ENCODE measurements at places on chromosomes 7 and 10.
A peak's percentile ranks its signal among the peaks of the same experiment; 100 is the strongest.

DNA sequence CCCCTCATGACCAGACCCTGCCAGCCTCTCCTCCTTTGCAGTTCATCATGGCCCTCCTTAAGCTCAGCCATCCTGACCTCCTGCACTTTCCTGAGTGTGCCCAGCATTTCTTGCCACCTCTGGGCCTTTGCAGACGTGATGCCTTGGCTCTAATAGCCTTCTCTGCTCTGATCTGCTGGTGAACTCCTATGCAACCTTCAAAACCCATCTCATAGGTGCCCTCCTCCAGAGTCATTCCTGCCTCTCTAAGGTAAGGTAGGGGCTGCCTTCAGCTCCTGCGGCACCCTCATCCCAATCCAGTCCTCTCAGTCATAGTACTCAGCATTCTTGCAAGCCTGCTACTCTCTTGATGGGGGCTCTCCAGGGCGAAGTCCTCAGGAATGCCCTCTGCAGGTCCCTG is 19.3 kb upstream of the ELN start:
- no peak for DNase-seq

GRCh38 chr7:56105508-56105907 is 768 bp downstream of the CHCHD2 start:
- DNase-seq, result no peak

DNA sequence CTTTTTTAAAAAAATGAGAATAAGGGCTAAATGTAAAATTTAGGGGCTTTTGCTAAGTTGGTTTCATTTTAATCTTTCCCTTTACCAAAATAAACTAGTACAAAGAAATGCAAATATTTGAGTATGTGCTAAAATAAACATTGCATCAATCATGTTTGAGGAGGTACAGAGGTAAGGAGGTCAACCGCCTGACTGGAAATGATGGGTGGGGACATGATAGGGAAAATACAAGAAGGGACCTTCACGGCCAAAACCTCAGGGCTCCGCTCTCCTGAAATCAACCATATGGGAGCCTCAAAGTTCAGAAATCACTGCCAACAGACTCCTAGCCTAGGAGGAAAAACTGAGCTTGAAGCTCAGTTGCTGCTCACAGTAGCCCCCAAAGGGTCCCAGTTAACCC is 207.6 kb downstream of the AHR start:
- DNase-seq, result no peak

DNA sequence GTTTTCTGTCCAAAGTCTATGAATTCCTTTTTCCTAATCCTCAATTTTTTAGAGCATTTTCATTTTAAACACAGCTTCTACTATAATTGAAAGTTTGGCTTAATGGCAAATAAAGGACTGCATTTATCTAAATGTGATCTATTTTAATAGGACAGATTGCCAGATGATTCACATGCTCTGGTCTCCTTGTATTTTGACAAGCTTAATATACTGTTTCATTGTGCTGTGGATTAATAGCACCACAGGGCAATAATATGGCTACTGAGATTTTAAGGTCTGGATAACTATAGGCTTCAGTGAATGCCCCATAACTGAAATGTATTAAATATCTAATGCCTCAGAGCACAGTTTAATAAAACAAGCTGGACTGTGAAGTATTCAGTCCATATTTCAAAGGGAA is 1362.8 kb downstream of the XPNPEP1 start:
- DNase-seq, result no peak

- DNase-seq, result peak; percentile 97
These were observed 683 bp upstream of the SGMS1 start for GRCh38 chr10:50624413-50624865.

- DNase-seq, result peak; percentile 95
These were observed at the start of gene HTRA1 for GRCh38 chr10:122461367-122461728. Gene HTRA1, plus strand, starts transcription at chr10:122461553. Its CDS starts 100 bp downstream, at chr10:122461653.

DNA sequence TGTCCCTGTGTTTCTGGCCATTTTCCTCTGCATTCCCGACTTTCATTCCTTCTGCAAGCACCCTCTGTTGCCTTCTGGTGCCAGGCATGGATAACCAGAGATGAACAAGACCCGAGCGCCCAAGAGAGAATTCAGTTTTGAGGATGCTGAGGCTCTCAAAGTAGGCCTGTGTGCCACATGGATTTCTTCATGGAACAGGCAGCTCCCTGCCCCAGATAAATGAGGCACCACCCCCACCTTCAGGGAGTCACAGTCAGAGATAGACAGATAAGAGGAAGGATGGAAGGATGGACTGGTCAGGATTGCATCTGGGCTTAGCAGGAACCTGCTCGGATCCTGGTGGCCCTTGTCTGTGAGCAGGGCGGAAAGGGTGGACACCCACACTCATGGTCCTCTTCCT is 49.4 kb downstream of the ADCYAP1R1 start:
- no peak for DNase-seq

DNA sequence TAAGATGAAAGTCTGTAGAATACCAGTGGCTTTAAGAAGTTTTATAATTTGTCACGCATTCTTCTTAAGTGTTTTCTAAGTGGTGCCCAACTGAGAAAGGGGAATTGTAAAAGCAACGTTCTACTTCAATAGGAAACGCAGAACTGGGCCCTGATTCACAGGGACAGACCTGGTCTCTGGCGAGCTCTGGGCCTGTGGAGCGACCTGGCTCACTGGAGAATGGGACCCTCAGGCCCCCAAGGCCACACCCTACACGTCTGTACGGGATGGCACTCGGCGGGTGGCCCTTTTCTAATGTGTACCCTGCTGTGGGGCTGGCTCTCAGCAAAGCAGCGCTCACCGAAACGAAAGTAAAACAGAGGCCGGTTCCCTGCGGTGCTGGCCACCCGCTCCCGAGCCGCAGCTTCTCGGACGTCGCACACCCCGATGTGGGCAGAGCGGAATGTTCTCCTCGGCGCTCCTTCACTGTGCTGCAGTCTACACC is 205.0 kb downstream of the DIP2C start:
- no peak for DNase-seq
